ENCODE measurements at places on chromosomes 16 and 17.

- DNase-seq: no peak
Measured at GRCh38 chr17:47338026-47338425, 14.3 kb downstream of the EFCAB13 start.

GRCh38 chr17:828761-829160 is 46.6 kb downstream of the MRM3 start:
- DNase-seq: no peak

DNA sequence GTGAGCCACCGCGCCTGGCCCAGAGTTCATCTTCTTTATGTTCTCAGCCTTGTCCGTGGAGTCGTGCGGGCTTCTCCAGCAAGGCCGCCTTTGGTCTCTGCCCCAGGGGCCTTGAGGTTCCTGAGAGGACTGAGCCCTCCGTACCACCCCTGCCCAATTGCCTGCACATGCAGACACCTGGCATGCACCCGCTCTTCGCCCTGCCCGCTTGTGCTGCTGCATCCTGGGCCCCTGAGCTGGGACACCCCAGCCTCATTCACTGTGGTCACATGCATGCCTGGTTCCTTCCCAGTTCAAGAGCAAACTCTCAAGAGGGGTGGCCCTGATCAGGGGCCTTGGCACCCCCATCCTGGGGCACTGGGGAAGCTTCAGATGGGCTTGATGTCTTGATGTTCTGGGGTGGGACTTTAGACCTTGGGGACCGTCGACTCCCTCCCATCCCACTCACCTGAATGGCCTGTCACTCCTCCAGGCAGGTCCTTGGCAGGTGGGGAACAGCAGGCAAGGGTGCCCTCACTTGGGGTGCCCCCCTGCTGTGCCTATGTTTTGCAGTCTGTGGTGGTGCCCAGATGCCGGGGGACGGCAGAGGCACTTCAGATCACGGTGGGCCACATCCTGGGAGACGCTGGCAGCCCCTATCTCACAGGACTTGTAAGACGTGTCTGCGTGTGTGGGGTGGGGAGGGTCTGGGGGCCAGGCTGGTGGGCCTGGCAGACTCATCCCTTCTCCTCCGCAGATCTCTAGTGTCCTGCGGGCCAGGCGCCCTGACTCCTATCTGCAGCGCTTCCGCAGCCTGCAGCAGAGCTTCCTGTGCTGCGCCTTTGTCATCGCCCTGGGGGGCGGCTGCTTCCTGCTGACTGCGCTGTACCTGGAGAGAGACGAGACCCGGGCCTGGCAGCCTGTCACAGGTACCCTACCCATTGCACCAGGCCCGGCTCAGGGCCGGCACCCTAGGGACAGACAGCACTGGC is 12.7 kb upstream of the SPNS2 start:
- DNase-seq: peak; percentile 59

DNA sequence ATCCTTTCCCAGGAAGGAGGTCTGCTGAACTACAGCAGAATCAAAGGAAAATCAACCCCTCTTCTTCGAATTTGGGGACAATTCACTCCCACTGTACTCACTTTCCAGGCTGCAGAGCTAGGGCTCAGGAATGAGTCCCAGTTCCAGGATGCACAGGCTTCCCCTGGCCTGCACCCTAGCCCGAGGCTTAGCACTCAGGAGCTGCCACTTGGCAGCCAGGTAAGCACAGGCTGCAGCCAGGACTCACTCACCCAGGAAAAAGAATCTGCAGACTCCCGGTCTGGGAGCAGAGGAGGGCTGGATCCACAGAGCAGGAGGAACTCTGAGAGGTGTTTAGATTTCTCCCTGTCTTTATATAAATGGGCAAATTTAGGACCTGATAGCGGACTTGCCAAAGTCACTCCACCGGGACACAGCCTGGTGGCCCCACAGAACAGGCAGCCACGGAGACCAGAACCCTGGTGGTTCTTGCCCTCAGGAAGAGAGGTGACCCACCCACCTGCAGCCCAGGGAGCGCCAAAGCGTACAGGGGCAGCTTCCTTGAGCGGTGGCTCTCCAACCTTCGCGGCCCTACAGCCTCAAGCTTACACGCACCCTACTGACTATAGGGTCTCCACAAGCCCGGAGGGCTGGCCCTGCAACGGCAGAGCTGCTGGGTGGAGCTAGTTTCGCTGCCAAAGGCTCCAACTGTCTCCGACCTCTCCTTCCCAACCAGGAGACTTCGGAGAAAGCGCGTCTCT is 4.8 kb downstream of the CBLN1 start:
- DNase-seq: no peak

GRCh38 chr17:34637548-34638525 is 58.5 kb downstream of the TMEM132E start:
- peak; percentile 82 for DNase-seq

DNA sequence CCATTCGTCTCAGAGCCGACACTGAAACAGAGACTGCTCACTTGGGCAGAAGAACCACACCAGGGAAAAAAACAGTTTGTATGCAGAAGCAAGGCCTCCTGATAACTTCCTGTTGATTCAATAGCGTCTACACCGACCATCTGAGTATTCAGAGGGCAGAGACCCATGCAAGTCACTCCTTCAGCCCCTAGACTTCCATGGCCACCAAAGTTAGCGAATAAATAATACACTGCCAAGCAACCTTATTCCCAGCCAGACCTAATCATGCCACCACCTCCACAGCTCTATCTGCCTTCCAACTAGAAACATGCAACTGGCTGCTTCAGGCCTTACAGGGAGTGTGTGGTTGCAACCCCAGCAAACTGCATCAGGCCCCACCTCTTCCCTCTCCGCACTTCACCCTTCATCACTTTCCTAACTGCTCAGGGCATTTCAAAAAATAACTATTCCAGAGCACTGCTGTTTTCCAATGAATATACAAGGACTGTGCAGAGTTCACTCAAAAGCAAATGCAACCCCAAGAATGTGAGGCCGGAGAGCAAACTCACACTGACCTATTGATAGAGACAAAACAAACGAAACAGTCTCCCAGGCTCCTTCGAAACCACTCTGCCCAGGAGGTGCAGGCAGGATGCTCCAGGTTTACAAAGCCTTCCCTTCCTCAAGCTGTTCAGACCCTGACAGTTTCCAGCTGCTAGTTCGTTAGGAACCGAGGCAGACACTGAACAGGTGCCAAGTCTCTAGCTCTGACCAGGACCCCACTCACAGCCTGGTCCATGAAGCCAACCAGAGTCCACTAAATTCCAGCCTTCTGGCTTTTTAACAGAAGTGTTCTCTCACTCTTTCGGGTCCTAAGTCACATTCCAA is 3.6 kb downstream of the USP7 start:
- DNase-seq: no peak

DNA sequence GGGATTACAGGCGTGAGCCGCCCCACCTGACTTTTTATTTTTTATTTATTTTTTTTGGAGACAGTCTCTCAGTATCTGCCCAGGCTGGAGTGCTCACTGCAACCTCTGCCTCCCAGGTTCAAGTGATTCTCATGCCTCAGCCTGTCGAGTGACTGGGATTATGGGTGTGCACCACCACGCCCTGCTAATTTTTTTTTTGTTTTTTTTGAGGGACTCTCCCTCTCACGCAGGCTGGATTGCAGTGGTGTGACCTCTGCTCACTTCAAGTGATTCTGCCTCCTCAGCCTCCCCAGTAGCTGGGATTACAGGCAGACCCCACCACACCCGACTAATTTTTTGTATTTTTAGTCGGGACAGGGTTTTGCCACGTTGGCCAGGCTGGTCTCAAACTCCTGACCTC is 7.7 kb downstream of the ZNF207 start:
- no peak for DNase-seq

DNA sequence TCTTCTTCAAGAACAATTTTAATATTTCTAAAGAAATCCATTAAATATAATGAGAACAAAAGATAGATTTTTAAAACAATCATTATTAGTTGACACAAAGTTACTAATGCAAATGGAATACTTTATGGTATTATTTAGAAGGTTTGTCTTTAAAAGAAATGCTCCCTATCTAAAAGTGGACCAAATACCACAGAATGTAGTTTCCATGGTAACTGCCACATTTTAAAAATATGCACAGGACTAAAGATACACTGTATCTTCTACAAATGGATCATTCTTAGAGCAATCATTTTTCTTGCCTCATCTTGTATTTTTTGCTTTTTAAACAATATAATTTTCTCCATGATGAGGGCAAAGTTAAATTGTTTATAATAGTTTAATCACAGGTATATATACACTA is 296.0 kb downstream of the CEP112 start:
- DNase-seq: no peak
